Esophagus muscularis mucosa (tissue), 4 donors: ENCODE measurements at places on chromosomes 3 and 15. TPM values are rescaled to one million over a fixed set of nuclear protein-coding genes. Genes with fewer than 3 reads are reported as not detected.

DNA sequence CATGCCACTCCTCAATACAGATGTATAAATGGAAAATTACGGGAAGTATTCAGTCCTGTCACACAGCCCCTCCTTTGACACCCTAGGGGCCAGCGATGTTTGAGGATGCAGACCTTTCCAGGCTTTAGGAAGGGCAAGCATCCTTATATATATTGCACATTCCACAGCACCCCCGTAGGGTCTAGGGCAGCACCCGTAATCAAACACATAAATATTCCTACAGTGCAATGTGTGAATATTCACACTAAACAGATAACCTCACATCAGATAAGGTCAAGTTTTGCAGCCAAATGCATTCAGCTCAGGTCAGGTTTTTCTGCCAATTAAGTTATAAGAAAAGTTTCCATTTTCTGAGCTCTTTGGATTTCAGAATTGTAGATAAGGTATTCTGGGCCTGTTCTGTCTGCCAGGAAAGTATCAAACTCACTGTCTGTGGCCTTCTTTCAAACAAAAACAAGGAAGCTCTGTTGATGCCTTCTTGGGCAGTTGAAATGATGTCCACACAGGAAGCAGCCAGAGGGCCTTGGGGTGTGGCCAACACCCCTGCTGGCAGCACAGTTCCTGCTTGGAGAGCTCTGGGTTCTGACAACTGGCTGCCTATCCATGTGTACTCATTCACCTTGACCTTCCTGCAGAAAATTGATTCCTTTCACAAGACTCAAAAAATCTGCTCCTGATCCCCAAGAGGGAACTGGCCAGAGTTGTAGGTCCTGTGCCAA lies 427.0 kb downstream of the NTRK3 start:
- no peaks in the 10 kb centered on the region for H3K27me3 ChIP-seq
- H3K4me3 ChIP-seq = no peak overlapping the region
- H3K4me1 ChIP-seq = no peaks in the 10 kb centered on the region
- no peaks in the 10 kb centered on the region for H3K36me3 ChIP-seq

GRCh38 chr3:101095693-101096430 lies 102.6 kb upstream of the ABI3BP start:
- H3K4me1 ChIP-seq = no peaks in the 10 kb centered on the region
- H3K27me3 ChIP-seq = no peaks in the 10 kb centered on the region
- H3K36me3 ChIP-seq = no peaks in the 10 kb centered on the region
- H3K4me3 ChIP-seq = no peak overlapping the region
- no peak for DNase-seq

GRCh38 chr3:13451301-13451673 lies 28.8 kb upstream of the HDAC11 start:
- no peak for DNase-seq
- no peaks in the 10 kb centered on the region for H3K36me3 ChIP-seq
- peaks cover 12% of the 10 kb centered on the region for H3K4me1 ChIP-seq

GRCh38 chr3:29721789-29722188 lies 440.9 kb downstream of the RBMS3 start:
- no peak for DNase-seq
- no peak overlapping the region for H3K4me3 ChIP-seq
- no peak overlapping the region for H3K27ac ChIP-seq
- no peaks in the 10 kb centered on the region for H3K36me3 ChIP-seq
- peaks cover 8% of the 10 kb centered on the region for H3K4me1 ChIP-seq

Gene DNASE1L3
- total RNA-seq = not detected

DNA sequence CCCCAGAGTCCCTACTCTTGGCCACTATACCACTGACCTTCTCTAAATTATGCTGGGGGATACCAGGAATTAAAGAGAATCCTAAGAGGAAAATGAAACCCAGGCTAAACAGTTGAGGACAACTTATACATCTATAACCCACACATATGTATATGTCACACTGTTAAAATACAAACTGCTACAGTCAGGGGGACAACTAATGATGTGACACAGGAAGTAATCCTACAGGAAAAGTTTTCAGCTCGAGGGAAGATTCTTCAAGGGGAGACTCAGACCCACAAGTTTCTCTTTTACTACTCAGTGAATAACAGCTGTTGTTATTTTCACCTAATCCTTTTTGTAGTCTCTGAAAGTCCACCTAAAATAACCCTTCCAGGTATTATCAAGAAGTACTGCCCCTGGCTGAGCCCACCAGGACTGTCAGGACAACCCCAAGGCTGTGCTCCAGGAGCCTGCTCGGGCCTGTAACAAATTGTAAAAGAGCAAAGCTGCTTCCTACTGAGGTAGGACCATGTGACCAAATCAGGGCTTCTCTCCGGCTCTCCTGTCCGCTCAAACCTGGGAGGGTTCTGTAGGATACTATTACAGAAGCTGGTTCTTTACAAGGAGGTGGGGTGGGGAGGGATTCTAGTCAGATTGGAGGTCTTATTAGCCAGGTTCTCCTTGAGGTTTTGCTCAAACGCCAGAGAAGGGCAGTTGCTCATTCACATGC lies 91.6 kb downstream of the SRGAP3 start:
- no peak for DNase-seq
- H3K4me1 ChIP-seq = peaks cover 10% of the 10 kb centered on the region
- no peak overlapping the region for H3K4me3 ChIP-seq
- H3K27me3 ChIP-seq = no peaks in the 10 kb centered on the region

Gene RLBP1
- total RNA-seq = 0.52 TPM
